SIG-M5 (cell line): ENCODE measurements at places on chromosomes 1 and 21.

- no peak for DNase-seq
Observed at GRCh38 chr1:30325085-30325935, 398.1 kb downstream of the MATN1 start.

- no peak for DNase-seq
Observed at GRCh38 chr1:44842862-44843655, at the start of gene PTCH2. PTCH2 (minus strand) TSS chr1:44843253; CDS start chr1:44842932, 321 bp downstream.

GRCh38 chr1:234957330-234958065 lies 171.1 kb downstream of the TOMM20 start:
- no peak for DNase-seq

GRCh38 chr1:11752359-11753088 lies 9.5 kb upstream of the C1orf167 start:
- no peak for DNase-seq

DNA sequence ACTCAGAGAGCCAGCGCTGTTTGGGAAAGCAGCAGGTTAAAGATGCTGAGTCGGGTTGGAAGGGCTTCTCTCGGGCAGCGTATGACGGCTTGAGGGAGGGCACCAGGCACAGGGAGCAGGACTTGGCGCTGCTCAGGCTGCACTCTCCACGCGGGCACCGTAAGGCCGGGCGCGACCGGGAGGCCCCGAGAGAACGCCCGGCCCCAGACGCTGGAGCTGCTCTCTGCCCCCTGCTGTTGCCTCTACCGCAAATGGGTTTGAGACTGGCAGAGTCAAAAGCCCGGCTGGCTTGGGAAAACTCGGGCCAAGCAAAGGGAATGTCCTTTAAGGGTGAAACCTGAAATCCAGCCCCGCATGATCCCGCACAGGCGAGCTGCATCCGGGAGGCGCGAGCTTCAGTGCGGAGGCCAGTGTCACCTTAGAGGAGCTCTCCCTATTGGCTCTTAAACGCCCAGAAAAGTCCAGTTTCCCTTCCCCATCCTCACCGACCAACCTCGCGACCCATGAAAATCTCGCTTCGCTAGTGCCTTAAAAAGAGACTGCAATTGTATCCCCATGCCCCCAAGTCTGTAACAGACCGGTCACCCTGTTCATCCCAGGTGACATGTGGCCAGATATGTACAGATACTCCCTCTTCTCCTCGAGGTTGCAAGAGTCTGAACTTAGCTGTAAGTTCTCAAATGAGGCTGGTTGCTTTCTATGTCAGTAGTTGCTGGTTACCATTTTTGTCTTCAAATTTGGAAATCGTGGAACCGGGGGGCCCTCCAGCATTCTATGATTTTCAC lies 1.1 kb downstream of the PRRX1 start:
- DNase-seq, result no peak

DNA sequence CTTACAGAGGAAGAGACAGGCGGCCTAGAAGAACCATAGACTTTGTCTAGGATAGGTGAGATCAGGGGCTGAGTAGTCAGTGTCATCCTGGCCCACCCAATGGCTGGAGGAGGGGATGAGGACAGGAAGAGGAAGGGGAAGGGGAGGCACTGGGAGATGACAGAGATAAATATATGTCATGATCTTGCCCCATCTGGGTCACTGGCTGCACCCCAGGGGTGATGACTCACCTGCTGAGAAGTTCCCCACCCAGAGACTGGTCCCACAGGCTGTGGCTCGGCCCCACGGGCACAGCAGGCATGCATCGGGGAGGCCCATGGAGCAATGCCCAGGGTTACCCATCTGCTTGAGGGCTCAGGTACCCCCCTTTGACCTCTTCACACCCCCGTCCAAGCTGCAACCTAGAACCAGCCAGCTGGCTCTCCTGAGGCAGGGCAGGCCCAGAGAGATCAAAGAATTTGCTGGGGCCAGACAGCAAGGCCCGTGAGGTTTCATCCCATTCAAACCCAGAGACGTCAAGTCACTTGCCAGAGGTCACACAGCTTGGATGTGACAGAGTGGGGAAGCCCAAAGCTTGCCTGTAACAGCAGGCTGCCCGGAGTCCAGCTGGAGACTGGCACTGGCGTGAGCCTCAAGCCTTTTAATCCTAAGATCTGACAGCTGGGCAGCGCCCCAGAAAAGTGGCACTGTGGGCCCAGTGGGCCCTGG lies 34.7 kb upstream of the CASZ1 start:
- DNase-seq, result no peak

DNA sequence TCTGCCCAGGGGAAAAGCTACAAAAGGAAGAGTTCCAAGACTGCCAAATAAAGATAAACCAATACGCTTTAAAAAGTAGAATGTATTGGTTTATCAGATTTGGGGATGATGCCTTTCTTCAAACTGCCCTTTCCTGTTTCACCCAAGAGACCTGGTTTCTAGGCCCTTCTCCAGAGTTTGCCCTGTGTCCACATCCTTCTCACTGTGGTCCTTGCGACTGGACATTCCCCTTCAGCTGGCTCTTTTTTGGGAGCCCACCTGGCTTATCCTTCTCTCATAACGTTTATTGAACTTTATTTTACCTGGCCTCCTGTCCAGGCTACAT lies 490 bp upstream of the CZIB start:
- no peak for DNase-seq

- no peak for DNase-seq
Observed at GRCh38 chr21:26159869-26160268, 10.7 kb downstream of the APP start.

DNA sequence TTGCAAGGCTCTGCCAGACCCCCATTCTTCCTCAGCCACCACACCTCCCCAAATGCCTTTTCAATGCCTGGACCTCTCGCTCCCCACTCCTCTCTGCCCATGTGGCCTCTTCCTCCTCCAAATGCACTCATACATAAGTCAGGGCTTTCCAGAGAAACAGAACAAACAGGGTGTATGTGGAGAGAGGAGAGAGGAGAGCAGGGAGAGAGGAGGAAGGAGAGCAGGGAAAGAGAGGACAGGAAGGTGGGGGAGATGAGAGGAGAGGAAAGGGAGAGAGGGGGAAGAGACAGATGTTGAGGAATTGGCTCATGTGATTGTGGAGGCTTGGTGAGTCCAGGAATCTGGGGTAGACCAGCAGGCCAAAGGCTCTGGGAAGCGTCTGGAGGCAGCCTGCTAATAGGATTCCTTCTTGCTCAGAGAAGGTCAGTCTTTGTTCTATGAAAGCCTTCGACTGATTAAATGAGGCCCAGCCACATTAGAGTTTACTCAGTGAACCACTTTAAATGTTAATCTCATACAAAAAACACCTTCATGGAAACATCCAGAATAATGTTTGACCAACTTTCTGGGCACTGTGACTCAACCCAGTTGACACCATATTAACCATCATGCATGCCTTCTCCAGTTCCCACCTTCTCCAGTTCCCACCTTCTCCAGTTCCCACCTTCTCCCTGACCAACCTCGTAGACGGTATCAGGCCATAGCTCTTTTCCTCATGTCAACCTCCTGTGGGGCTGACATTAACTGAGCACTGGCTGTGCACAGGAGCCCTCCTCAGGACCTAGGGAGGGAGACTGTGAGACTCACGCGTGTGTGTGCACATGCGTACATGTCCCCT lies 11.3 kb upstream of the LGR6 start:
- no peak for DNase-seq

GRCh38 chr1:68495532-68495931 lies 1.4 kb downstream of the DEPDC1 start:
- DNase-seq, result no peak

DNA sequence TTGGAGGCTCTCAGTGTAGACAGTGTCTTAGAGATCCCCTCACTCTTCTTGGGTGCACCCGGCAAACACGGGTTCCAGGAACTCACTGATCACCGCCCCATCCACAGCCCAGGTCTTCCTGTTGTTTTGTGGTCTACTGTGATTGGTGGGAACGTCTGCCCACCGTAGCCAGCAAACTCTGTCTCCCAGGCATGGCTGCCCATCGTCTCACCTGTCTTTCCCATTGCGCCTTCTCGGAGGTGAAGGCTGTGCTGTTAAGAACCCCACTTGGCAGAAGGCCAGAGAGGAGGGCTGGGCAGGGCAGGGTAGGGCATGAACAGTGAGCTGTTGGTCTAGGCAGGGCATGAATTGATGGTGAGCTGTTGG lies 14.1 kb upstream of the KCNA2 start:
- no peak for DNase-seq

- DNase-seq, result no peak
Observed at GRCh38 chr1:153958961-153959260, 499 bp upstream of the CRTC2 start.

GRCh38 chr1:3190256-3191041 lies 121.4 kb downstream of the PRDM16 start:
- DNase-seq, result no peak

DNA sequence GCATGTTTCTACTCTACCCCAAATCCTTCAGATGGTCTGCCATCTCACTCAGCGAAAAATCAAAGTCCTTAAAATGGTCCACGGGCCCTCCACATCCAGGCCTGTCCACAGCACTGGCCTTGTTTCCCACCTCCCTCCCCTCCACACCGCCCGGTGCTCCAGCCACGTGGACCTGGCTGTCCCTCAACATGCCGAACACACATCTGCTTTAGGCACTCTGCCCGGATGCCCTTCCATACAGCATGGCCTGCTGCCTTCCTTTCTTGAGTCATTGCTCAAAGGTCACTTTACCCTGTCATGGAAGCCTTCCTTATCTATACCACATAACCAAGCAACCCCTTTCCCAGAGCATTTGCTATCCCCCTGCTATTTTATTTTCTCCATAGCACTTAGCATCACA lies 143.0 kb downstream of the DNM3 start:
- DNase-seq, result no peak

DNA sequence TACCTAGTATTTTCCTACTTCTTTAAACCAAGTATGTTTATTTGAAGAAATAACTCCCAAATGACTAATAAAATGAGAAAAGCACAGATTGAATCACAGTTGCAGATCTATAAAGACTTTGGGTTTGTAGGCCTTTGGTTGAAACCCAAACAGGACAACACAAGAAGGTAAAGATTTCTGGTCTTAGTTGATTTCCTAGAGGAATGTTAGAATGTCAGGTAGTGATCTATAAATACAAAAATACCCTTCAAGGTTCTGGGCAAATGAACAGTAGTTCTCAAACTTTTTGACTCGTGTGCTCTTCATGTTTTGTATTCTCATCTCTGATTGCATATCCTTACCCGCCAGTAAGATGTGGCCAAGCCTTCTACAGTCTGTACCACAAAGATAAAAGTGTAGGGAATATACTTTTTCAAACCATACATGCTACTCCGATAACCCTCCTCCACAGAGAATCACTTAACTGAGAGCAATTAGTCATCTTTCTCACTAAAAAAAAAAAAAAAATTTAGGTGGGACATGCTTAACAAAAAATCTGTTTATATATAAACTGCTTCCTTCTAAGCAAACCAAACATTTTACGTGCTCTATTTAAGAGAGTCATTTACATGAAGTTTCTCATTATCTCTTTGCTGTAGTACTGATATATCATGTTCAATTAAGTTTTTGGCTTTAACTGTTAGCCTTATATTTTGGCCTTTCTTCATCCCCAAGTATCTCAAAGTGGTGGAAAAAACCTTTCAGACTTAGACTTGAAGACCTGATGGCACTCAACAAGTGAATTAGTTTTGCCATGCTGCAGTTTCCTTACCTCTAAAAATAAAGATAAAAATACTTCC lies 36.0 kb downstream of the CNIH4 start:
- no peak for DNase-seq

- DNase-seq, result no peak
Observed at GRCh38 chr1:106613861-106614260, 442.6 kb upstream of the PRMT6 start.

GRCh38 chr1:185244015-185244747 lies 72.9 kb downstream of the IVNS1ABP start:
- DNase-seq, result no peak

DNA sequence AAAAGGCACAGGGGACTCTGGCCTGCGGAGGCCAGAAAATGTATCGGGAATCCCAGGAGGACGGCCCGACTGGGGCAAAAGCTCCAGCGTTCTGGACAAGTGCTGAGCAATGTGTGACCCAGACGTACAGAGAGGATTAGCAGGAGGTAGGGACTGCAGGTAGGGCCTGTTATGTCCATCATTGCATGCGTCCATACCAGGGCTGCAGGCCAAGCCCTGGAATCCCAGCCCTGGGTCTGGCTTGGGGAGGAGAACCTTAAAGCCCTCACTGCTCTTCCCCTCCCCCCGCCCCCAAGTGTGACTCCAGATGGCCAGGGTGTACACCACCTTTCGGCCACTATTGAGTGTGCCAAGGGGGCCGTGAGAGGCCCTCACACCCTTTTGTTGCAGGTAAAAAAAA lies 2.0 kb downstream of the RNF207 start:
- no peak for DNase-seq

- no peak for DNase-seq
Observed at GRCh38 chr21:33971492-33972013, 55.9 kb upstream of the ATP5PO start.

GRCh38 chr1:78471890-78472620 lies 18.7 kb upstream of the PTGFR start:
- no peak for DNase-seq

DNA sequence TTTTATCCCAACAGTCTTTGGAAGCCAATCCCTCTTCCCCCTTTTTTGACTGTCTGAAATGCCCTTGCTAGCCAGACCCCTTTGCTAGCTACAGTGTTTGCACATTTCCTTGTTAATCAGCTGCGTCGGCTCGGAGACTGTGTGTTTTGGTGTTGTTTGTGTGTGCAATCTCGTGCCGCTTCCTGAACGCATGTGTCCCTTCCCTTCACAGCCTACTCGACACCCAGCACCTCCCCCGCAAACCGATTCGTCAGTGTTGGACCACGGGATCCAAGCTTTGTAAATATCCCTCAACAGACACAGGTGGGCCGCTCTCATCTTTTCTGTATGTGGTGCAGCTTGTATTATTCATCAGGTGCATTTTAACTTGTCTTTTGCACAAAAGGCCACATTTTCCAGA lies 298.7 kb downstream of the TM2D1 start:
- no peak for DNase-seq

GRCh38 chr1:56814205-56814604 lies 5.0 kb downstream of the FYB2 start:
- no peak for DNase-seq

GRCh38 chr1:214192825-214193643 lies 87.9 kb upstream of the SMYD2 start:
- DNase-seq, result no peak

DNA sequence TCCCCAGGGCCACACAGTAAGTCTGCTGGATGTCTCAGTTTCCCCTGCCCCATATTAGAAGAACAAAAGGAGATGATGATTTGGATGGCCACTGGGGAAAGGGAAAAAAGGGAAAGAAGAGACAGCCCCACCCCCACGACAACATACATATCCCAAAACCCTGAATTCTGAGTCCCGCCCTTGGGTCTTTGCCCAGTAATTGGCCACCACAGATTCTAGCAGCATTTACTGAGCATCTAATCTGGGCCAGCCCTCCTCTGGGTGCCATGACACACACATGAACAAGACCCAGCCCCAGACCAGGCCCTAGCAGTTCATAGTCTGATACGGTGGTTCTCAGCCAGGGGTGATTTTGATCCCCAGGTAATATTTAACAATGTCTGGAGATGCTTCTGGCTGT lies 5.2 kb upstream of the TTC4 start:
- DNase-seq, result no peak

GRCh38 chr1:18549106-18549505 lies 68.4 kb downstream of the KLHDC7A start:
- no peak for DNase-seq

- no peak for DNase-seq
Observed at GRCh38 chr1:1900883-1901640, 10.2 kb upstream of the GNB1 start.
